ENCODE measurements at places on chromosomes 6 and 20.

GRCh38 chr6:25692472-25692871 lies 40.5 kb downstream of the SCGN start:
- no peaks in the 10 kb centered on the region for H3K36me3 ChIP-seq
- no peak for DNase-seq
- H3K27ac ChIP-seq: no peak overlapping the region
- no peaks in the 10 kb centered on the region for H3K4me1 ChIP-seq
- H3K27me3 ChIP-seq: peaks cover 14% of the 10 kb centered on the region
- no peak overlapping the region for H3K4me3 ChIP-seq

- peaks cover 7% of the 10 kb centered on the region for H3K27me3 ChIP-seq
- DNase-seq: no peak
- no peak overlapping the region for H3K4me3 ChIP-seq
- H3K36me3 ChIP-seq: no peaks in the 10 kb centered on the region
- H3K4me1 ChIP-seq: no peaks in the 10 kb centered on the region
Measured at GRCh38 chr20:25177890-25178321, 17.6 kb upstream of the ENTPD6 start.

DNA sequence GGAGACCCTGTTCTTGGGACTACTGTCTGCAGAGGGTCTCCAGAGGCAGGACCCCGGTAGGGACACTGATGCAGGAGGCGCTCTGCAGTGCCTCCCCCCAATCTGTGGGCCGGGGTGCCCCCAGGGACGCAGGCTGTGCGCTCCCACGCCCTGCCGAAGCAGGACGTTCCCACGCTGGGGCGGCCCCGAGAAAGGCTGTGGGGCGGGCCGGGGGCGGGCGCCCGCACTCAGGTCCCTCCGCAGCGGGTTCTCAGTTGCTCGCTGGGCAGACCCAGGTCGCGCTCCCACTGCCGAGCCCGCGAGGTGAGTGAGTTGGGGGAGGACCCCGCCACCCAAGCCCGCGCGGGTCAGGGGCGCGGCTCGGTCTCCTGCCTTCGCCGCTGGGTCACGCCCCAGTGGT lies at the start of gene COX4I2:
TSS of gene COX4I2 (plus strand) at position 253 of the 400 bp plus-strand sequence. CDS start 1,106 bp downstream, outside the sequence.
- H3K27ac ChIP-seq: no peak within 1 kb of the TSS
- peaks cover 2% of the 10 kb centered on the region for H3K27me3 ChIP-seq
- no peaks in the 10 kb centered on the region for H3K36me3 ChIP-seq
- DNase-seq: no peak
- no peak within 1 kb of the TSS for H3K4me3 ChIP-seq

GRCh38 chr6:123636782-123637181 lies at the start of gene TRDN:
Gene TRDN, minus strand, starts transcription at chr6:123636950. Its CDS starts 175 bp downstream, at chr6:123636775.
- no peak within 1 kb of the TSS for H3K27ac ChIP-seq
- no peaks in the 10 kb centered on the region for H3K4me1 ChIP-seq
- no peak within 1 kb of the TSS for H3K4me3 ChIP-seq
- peaks cover 1% of the 10 kb centered on the region for H3K27me3 ChIP-seq

GRCh38 chr20:56630086-56630493 lies 984 bp downstream of the TFAP2C start:
- H3K27me3 ChIP-seq: peaks cover 19% of the 10 kb centered on the region
- no peak for DNase-seq

- no peak for DNase-seq
- H3K4me3 ChIP-seq: no peak overlapping the region
- no peaks in the 10 kb centered on the region for H3K27me3 ChIP-seq
- H3K27ac ChIP-seq: no peak overlapping the region
- H3K4me1 ChIP-seq: peaks cover 35% of the 10 kb centered on the region
- peaks cover 2% of the 10 kb centered on the region for H3K36me3 ChIP-seq
Measured at GRCh38 chr20:8471465-8471864, 339.4 kb downstream of the PLCB1 start.

DNA sequence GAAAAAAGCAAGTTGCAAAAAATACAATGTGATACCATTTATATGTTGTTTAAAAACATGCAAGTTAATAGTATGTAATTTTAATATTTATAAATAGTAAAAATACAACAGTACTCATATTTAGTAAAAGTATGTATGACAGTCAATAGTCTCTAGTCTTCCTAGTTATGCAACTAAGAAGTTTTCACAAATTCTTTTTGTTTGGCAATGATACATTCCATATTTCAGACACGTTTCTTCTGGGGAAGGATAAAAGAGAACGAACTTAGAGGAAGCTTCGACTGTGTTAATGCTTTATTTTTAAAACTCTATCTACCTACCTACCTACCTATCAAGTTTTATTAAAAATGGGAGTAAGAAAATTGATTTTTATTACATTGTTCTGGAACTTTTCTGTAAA lies 77.7 kb downstream of the UBE3D start:
- no peak overlapping the region for H3K4me3 ChIP-seq
- no peak for DNase-seq
- no peaks in the 10 kb centered on the region for H3K27me3 ChIP-seq
- H3K4me1 ChIP-seq: no peaks in the 10 kb centered on the region

- H3K27me3 ChIP-seq: peaks cover 7% of the 10 kb centered on the region
- no peak overlapping the region for H3K27ac ChIP-seq
- H3K36me3 ChIP-seq: no peaks in the 10 kb centered on the region
- DNase-seq: no peak
- no peak overlapping the region for H3K4me3 ChIP-seq
Measured at GRCh38 chr6:150076196-150076893, 7.4 kb upstream of the ULBP3 start.

DNA sequence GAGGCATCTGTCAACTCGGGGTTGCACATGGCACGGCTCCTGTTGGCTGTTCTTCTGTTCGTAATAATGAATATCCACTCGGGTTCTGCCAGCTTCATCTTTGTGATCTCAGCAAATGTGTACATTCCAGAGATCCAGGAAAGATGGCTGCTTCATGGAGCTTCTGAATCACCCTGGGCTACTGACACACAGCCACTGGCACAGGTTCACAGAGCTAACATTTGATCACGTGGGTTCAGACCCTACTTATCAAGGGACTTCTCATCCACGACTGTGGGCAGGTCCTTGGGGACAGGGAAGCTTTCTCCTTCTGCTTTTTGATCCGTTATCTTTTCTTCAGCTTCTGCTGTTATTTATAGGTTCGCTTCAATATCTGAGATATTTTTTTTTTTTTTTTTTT lies 18.1 kb downstream of the PPP1R3G start:
- H3K27me3 ChIP-seq: peaks cover 4% of the 10 kb centered on the region
- no peaks in the 10 kb centered on the region for H3K4me1 ChIP-seq
- DNase-seq: no peak
- H3K36me3 ChIP-seq: no peaks in the 10 kb centered on the region
- H3K27ac ChIP-seq: no peak overlapping the region

DNA sequence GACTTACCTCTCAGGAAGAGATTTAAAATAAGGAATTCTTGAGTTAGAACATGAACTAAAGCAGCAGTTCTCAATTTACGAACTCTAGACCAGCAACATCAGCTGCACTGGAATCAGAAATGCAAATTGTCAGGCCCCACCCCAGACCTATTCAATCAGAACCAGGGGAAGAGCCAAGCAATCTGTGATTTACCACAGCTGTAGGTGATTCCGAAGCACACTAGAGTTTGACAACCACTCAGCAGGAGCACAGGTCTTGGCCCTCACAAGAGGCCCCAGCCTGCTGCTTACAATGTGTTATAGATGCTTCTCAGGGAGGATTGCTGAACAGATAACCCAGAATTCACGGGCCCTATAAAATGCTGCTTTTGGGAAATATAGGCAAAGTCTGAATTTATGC lies 279.2 kb downstream of the PTPRK start:
- DNase-seq: no peak
- no peaks in the 10 kb centered on the region for H3K36me3 ChIP-seq
- H3K4me3 ChIP-seq: no peak overlapping the region
- H3K4me1 ChIP-seq: peaks cover 1% of the 10 kb centered on the region
- no peaks in the 10 kb centered on the region for H3K27me3 ChIP-seq
- no peak overlapping the region for H3K27ac ChIP-seq

DNA sequence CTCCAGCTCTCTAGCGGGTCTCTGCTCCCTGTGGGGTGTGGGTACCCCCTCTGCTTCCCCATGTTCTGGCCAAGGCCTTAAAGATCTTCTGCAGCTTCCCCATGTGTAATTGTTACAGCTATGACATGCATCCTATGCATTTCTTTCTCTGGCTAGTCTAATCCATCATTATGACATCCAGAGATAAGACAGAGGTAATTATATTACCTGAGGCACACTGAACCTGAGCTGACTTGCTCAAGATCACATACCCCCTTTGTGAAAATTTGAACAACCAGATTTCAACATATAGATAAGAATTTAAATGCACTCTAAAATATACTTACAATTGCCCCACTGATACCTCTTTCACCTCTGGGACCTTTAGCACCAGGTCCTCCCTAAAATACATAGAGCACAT lies 102.4 kb downstream of the COL12A1 start:
- H3K27me3 ChIP-seq: no peaks in the 10 kb centered on the region
- no peaks in the 10 kb centered on the region for H3K36me3 ChIP-seq
- no peaks in the 10 kb centered on the region for H3K4me1 ChIP-seq
- DNase-seq: no peak

GRCh38 chr20:15922556-15922955 lies 650.7 kb downstream of the KIF16B start:
- no peaks in the 10 kb centered on the region for H3K36me3 ChIP-seq
- no peak for DNase-seq
- H3K4me3 ChIP-seq: no peak overlapping the region
- H3K27ac ChIP-seq: no peak overlapping the region
- H3K4me1 ChIP-seq: no peaks in the 10 kb centered on the region

DNA sequence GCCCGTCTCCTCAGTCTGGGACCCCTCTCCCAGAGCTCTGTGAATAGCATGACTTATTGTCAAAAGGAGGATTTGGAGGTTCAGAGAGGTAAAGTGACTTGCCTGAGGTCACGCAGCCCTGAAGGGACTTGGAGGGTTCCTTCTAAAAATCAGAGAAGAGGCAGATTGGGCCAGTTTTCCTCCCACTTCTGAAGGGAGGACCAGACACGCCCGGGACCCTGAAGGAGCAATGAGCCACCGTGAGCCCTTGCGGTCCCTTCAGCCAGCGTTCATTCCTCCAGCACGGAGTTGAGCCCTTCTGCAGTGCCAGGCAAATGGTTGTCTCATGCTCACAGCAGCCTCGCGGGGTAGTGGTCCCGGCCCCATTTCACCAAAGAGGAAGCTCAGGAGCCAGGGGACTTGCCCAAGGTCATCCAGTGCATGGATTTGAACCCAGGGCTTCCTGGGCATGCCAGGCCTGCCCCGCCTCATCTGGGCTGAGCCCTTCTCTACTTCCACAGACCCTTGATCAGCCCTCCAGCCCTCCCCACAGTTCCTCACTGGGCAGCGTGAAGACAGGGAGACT lies 7.4 kb downstream of the SRC start:
- peaks cover 4% of the 10 kb centered on the region for H3K27me3 ChIP-seq
- H3K4me1 ChIP-seq: peaks cover 29% of the 10 kb centered on the region
- H3K27ac ChIP-seq: no peak overlapping the region

DNA sequence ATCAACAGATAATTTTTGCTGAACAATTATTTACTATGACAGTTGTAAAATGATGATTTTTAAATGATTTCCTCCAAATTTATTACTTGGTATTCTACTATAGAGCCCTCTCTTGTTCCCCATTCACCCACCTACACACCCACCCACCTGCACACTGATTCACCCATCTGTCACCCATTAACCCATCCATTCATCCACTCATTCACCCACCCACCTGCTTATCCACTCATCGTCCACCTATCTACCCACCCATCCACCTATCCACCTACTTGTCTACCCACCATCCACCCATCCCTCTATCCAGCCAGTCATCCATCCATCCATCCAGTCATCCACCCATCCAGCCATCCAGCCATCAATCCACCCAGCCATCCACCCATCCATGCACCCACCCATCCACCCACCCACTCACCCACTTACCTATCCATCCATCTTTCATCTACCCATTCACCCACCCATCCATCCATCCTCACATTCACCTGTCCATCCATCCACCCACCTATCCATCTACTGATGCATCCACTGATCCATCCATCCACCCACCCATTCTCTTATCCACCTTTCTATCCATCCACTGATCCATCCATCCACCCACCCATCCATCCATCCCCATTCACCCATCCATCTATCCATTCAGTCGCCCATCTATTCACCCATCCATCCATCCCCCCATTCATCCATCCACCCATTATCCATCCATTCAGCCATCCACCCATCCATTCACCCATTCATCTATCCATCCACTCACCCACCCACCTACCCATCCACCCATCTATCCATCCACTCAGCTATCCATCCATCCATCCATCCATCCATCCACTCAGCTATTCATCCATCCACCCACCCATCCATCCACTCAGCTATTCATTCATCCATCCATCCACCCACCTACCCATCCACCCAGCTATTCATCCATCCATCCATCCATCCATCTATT lies 72.0 kb downstream of the SYNJ2 start:
- no peak overlapping the region for H3K27ac ChIP-seq
- H3K4me3 ChIP-seq: no peak overlapping the region
- H3K36me3 ChIP-seq: peaks cover 28% of the 10 kb centered on the region
- H3K4me1 ChIP-seq: peaks cover 19% of the 10 kb centered on the region
- peaks cover 2% of the 10 kb centered on the region for H3K27me3 ChIP-seq

DNA sequence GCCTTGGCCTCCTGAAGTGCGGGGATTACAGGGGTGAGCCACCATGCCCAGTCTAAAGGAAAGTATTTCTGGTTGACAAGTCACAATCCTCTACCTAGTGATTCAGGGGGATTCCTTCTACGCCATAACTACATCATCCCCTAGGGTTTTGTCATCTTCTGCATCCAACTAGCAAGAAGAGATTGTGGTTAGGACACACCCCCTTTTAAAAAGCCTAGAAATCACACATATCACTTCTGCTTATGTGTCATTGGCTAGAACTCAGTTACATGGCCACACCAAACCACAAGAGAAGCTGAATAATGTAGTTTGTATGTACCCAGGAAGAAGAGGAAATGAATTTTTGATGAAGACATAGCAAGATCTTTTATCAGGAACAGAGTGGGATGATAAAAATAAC lies 14.7 kb upstream of the CHD6 start:
- no peak for DNase-seq
- no peak overlapping the region for H3K27ac ChIP-seq
- no peaks in the 10 kb centered on the region for H3K36me3 ChIP-seq
- H3K4me1 ChIP-seq: peaks cover 7% of the 10 kb centered on the region

All from immature natural killer cell (primary cell).